Activated T-cell treated with anti-CD3 and anti-CD28 coated beads for 48 hours (primary cell): ENCODE measurements at places on chromosomes 7 and 10.
A peak's percentile ranks its signal among the peaks of the same experiment; 100 is the strongest.

GRCh38 chr10:96577069-96577468 lies 9.7 kb downstream of the TM9SF3 start:
- no peak for DNase-seq

GRCh38 chr10:123878666-123879303 lies 12.8 kb downstream of the CPXM2 start:
- DNase-seq, result no peak

DNA sequence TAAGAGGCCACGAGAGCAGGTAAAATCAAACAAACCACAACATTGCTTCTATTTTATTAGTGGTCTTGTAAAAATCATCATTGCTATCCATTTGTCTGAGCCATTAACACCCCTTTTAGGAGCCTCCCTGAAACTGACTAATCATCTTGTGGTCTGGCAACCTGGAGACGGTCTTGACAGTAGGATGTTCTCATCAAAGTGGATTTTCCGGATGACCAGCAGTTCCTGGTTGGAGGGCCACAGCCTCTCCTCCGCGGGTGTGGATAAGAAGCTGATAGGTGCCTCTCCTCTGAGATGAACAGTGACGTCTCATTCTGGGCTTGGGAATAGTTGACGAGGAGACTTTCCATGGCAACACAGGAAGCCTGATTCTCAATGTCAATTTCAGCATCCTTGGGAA lies 490.7 kb downstream of the TYW1 start:
- no peak for DNase-seq

DNA sequence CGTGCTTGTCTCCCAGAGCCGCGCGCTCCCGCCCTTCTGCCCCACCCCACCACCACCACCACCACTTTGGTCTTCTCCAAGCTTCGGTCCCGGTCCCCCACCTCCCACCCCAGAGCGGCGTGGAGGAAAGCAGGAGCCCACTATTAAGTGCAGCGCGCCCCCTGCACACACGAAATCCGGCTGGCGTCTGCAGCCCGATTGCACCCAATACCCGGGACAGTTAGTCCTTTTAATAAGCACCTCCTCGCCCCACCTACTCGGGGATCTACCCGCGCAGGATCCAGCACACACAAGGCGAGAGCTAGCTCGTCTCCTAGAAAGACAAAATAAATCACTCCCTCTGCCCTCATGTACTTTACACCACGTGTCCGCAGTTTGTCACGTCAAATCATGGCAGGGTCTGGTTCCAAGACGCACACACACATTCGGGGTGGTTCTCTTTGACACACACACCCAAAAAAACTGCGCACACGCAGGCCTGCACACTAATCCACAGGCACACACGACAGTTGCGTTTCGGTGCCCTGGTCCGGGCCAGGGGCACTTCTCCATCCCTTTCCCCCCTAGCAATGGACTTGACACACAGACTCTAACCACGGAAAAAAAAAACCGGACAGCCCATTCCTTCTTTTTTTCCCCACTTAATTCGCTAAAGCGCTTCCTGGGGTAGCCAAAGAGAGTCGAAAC lies 1.6 kb downstream of the SFMBT2 start:
- DNase-seq, result peak; percentile 59

- DNase-seq, result no peak
Measured at GRCh38 chr7:37092548-37092947, 356.1 kb downstream of the ELMO1 start.

- DNase-seq, result no peak
Measured at GRCh38 chr10:95745501-95745900, 10.5 kb upstream of the ENTPD1 start.

GRCh38 chr7:118264836-118265235 lies 40.3 kb downstream of the ANKRD7 start:
- no peak for DNase-seq

GRCh38 chr7:148721390-148721789 lies 22.7 kb downstream of the CUL1 start:
- no peak for DNase-seq

GRCh38 chr7:18461785-18462467 lies 33.6 kb upstream of the HDAC9 start:
- DNase-seq, result no peak
